Dermis microvascular lymphatic vessel endothelial cell (primary cell): ENCODE measurements at places on chromosomes 1 and 21. TPM values are rescaled to one million over a fixed set of nuclear protein-coding genes. Genes with fewer than 3 reads are reported as not detected.

ZBTB8B gene
- total RNA-seq: under 0.01 TPM in 2 replicates

PTPN22 gene
- under 0.01 and 0.26 TPM in 2 replicates for total RNA-seq

S100A2 gene
- total RNA-seq: 0.76 and 2.2 TPM in 2 replicates

MFAP2 gene
- total RNA-seq: 8.9 and 55.3 TPM in 2 replicates

ADAMTS5 gene
- 0.39 and 1.4 TPM in 2 replicates for total RNA-seq

WRAP73 gene
- 16.2 and 22.4 TPM in 2 replicates for total RNA-seq

SLC16A4 gene
- 0.13 and 0.25 TPM in 2 replicates for total RNA-seq

FAM72D gene
- 0.89 and 1.4 TPM in 2 replicates for total RNA-seq
